Activated T-helper 1 cell treated with anti-CD3 and anti-CD28 coated beads, Interleukin-2, amount 50 U/mL, for 16 hours (primary cell): ENCODE measurements at places on chromosomes 7 and 10.

DNA sequence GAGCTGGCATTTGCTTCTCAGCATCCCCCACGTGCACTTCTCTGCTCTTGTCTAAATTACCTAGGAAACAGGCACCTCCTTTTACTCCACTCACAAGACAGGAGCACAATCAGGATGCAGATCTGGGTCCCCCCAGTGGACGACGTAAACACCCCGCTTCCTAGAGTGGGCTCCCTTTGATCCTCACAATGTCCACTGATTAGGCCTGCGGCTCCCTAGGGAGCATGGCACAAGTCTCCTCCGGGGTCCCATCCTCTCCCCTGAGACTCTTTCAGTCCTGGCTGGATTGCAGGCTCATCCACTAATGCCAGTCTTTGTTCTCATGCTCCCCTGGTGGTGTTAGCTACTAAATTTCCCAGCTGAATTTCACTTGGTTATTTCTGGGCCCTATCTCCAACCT lies 98.3 kb downstream of the GLI3 start:
- DNase-seq: no peak

DNA sequence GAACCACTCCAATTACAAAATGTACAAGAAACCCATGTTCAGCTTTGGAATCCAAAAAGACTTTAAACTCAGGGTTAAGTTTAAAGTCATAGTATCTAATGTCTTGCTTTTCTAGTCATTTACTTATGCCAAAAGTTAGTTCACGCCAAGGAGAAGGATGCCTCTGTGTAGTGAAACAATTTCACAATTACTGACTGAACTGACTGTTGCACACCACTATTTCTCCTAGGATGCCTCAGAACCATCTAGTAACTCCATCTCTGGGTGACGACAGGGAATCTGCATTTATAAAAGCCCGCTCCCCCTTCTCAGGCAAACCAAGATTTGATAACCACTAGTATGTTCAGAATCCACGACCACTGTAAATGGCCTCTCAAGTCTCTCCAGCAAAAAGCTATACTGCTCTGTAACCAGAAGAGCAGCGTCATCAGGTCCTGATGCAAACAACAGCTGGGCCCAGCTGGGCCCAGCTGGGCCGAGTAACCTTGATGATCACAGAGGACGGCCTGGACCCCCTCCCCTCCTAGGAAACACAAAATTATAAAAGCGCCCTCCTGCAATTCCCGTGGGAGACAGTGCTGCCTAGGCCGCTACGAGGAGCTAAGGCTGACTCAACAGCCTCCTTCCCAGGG lies 680 bp upstream of the ADO start:
- no peak for DNase-seq

DNA sequence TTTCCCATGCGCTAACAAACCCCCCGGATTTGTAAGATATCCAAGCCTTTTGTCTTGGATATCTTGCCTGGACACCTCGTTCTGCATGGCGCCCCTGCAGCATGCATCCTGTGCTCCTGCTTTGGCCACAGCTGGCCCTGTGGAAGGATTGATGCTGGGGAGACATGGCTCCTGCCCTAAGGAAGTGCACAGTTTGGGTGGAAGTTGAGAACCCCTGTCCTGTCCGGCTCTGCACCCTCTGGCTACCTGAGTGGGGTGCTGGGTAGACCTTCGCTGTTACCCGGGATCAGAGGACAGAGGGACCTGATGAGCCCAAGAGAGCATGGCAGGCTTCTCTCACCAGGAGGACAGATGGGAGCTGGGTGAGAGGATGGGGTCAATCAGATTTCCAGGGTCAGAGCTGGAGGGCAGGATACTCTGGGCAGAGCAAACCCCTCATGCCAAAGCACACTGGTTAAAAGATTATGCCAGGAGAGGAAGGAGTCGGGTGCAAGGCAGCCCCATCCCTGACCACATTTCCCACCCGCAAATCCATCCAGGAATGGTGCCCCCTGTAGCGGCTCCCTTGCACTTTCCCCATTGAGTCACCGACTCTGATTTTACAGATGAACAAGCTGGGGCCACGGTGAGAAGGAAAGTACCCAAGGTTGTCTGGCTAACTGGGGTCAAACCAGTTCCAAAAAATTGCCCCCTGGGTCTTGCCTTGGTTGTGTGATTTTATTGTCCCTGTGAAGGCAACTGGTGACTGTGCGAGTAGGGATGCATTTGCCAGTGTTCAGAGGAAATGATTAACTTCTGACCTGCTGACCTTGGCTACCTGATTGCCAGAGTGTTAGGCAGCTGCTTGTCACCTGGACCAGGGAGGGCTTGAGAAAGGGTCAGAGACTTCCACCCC lies 290.1 kb upstream of the ZMIZ1 start:
- no peak for DNase-seq

GRCh38 chr7:6489612-6490011 lies 41.9 kb upstream of the DAGLB start:
- no peak for DNase-seq

DNA sequence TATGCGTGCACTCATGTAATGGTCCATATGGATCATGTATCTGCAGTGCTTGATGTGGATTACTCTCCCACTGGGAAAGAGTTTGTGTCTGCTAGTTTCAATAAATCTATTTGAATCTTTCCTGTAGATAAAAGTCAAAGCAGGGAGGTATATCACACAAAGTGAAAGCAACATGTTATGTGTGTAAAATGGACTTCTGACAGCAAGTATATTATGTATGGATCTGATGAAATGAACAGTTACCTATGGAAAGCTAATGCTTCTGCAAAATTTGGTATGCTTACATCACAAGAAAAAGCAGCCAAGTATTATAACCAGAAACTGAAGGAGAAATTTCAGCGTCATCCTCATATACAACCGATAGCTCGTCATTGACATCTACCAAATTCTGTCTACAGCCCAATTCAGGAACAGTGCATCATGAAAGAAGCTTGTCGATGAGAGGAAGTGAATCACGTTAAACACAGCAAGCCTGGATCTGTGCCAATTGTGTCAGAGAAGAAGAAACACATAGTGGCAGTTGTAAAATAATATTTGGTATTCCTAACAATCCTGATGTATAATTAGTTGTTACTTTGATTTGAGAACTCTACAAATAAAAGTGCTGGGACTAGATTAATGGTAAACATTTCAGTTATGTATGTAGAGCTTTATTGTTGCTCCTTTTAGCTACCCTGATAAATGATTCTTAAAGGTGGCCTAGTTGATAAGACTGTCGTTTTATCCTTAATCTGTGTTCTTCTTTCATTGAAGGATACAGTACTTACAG lies 14.2 kb upstream of the SYPL1 start:
- DNase-seq: no peak

- DNase-seq: no peak
Measured at GRCh38 chr7:156474241-156474743, 166.3 kb upstream of the RNF32 start.

DNA sequence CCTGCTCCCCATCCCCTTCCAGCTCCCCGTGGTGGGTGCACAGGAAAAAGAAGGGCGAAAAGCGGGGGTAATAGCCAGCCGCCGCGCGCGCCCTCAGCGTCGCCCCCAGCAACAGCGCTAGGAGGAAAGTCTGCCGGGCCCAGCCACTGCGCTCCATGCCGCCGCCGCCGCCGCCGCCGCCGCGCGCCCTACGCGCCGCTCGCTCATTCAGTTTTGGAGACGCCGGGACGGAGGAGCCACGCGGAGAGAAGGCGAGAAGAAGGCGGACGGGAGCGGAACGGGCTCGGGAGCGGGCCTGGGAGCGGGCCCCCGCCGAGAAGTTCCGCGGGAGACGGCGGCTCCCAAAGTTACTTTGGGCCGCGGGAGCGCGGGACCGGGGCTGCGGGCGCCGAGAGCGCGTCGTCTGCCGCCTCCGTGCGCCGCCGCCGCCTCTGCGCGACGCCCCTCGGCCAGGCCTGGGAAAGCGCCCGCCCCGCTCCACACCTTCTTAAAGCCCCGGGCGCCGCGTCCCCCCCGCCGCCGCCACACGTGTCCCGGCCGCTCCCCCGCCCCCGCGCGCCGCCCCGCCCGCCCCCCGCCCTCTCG lies at the start of gene RELN:
TSS of gene RELN (minus strand) at position 459 of the 585 bp plus-strand sequence. CDS start at position 157, 302 bp downstream.
- no peak for DNase-seq

DNA sequence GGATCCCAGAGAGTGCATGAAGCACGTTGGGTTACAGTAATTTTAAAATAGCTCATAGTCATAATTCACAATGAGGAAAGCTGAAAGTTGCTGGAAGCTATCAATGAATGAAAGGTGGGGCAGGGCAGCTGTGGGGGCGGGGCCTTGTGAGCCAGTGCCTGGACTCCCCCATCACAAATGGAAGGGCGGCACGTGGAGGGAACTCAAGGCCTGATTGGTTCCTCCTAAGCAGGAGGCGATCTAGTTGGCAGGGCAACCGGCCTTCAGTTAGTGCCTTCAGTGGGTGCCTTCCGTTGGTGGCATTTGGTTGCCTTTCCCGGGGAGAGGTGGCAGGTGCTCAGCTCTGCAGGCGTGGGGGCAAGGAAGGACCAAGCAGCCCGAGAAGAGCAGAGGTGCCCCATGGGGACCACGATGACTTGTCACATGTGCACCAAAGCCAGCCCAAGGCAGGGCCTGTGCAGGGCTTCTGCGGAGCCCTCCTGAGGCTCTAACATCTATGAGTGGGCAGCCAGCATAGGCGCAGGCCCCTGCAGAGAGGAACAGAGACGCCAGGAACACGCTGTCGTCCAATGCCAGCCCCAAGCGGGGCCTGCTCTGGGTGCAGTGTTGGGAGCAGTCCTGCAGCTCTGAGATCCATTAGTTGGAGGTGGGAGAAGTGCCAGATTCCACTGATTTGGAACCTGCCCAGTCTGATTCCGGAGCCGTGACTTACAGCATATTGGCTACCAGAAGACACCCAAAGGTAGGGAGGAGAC lies 59.8 kb upstream of the PDSS1 start:
- DNase-seq: no peak

DNA sequence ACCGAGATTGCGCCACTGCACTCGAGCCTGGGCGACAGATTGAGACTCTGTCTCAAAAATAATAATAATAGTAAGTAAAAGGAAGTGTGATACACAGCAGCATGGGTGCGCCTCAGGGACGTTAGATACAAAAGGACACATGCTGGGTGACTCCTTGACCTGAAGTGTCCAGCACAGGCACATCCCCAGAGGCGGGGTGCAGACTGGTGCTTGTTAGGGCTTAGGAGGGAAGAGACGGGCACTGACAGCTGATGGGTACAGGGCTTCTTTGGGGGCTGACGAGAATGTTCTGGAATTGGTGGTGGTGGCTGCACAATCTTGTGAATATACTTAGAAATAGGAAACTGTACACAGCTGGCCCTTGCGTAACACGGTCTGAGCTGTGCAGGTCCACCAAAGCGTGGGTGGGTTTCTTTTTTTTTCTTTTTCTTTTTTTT lies 61.8 kb upstream of the DNAJB6 start:
- no peak for DNase-seq

- DNase-seq: no peak
Measured at GRCh38 chr10:28796606-28797512, 119.5 kb downstream of the BAMBI start.

DNA sequence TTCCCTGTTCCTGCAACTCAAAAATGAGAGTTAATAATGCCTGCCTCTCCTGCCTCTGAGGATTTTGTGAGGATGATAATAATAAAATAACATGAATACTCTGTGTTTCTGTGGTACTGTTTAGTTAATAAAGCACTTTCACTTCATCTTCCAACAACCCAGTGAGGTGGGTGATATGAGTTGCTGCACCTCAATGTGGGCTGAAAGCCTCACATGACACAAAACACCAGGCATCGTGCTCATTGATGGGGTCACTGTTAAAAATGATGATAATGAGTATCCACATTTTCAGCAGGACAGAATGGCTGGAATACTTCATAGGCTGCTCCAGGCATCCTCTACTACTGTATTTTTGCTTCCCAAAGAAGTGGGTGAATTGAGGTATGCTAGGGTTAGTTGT lies 222.8 kb upstream of the NRP1 start:
- no peak for DNase-seq

DNA sequence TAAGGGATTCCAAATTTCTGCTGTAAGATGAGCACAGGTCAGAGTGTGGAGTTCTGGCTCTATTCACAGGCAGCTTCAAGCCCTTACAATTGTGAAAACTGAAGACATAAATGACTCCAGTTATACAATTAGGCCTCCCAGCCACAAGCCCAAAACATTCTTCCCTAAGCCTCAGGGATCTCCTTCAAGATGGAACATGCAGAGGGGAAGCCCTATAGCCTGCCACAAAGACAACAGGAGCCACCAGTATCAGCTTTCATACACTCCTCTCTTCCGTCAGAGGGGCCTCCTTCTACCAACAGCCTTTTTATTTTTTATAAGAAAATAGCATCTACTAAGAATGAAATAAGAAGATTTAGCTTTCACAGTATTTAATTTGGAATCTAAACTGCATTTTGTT lies 46.5 kb downstream of the DLD start:
- DNase-seq: no peak

DNA sequence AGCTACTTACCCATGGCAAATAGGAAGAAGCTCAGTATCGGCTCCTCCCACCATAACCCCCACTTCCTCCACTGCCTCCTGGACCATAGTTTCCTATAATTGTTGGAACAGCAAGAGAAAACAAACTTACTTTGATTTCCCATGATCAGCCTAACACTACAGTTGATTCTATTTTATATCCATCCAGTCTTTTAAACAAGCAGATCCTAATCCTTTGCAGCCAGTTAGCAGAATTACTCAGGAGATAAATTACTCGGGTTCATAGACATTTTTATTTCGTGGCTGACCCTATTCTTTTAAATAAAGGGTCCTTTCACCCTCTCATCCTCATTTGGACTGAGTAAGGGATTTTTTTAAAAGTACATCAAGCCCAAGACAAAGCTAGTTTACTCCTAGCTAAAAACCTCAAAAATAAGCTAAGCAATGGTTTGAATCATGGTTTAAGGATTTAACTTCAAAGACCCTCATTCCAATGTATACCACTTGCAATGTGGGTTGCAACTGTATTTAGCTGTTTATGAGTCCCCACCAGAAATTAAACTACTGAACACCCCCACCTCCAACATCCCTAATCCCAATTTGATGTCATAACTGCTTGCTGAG lies 8.0 kb downstream of the HNRNPA2B1 start:
- no peak for DNase-seq

- DNase-seq: no peak
Measured at GRCh38 chr10:11509036-11509435, 102.4 kb downstream of the USP6NL start.

DNA sequence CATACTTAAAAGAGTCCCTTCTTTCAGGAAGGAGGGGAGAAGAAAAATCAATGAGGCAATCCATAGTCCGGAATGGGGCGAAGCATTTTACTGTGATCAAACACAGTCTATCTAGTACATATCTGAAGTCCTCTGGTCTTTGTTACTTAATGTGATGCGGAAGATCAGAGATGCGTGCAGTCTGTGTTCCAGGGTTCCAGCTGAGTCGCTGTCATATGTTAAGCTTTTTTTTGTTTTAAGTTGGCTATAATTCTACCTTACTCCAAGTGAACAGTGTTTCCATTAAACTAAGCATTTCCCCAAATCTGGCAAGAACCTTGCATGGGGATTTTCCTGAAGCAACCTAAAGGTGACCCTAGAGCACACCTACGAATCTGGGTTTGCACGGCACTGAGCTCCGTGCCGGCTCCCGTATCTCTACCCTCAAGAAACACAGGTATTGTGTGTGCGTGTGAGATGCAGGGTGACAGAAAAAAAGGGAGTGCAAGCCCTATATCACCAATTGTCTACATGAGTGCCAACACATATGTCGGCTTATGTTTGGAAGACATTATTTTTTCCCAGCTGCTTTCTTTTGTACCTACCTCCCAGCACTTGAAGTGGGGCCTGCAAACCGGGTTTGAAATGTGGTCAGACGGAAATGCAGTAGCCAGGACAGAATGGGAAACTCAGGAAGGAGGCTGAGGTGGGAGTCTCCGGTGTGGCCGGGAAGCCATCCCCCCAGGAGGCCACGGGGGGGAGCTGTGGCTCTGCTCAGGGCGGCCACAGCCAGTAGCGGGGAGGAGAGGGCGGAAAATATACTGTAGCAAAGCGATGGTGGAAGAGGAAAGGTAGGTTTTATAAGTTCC lies 435.8 kb upstream of the MGMT start:
- DNase-seq: no peak
